ENCODE measurements at places on chromosomes 1 and 21.

DNA sequence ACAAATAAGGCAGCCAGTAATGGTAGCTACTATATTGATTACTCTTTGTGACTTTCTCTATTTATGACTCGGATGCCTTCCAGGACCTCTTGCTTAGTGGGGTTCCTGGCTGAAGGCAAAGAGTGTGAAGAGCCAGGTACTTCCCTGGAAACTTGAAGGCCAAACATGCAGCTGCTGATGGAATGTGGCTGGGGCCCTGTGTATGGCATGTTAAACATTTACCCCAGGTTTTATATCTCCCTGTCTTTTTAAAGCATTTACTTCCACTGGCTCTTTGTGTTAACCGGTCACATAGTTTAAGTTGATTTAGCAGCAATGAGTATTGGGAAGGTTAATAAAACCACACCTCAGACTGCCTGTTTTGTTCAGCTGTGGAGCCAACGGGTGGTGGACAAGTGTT, 45.7 kb upstream of the PAXBP1 start:
- no peak for DNase-seq

GRCh38 chr21:45279446-45280177, 8.1 kb downstream of the POFUT2 start:
- DNase-seq, result no peak

- DNase-seq, result no peak
Observed at GRCh38 chr21:42847051-42847707, 32.2 kb downstream of the WDR4 start.

- DNase-seq, result no peak
Observed at GRCh38 chr1:62308606-62309005, 10.6 kb downstream of the KANK4 start.

DNA sequence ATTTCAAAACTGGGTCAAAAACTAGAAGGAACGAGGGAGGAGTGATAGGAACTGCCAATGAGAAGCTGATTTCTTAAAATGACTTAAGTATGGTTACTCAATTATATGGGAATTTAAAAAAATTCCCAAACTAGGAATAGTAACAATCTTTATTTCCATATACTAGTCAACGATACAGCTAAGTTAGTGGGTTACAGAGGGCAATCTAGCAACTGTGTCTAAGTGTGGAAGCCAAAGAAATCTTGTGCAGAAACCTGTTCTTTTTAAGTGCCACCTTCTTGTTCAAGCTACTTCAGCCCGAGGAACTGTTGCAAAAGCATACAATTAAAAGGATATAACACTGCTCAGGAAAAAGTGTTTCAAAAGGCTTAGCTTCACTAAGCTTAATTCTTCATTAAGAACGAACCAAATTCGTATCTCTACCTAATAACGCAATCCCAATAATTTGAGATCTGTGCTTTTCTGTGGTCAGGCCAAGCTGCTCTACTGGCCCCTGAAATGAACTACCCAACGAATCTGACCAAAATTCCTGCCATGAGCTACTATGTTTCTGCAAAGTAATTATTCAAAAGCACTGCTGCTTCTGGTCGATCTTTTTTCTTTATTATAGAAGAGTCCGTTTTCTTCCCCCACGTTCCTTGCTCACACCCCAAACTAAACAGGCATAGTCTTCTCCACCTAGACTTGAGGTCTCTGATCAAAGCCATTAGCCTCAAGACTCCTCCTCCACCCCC, 1.8 kb downstream of the USP24 start:
- no peak for DNase-seq

Measured in stimulated activated CD4-positive, alpha-beta T cell treated with anti-CD3 and anti-CD28 coated beads, Interleukin-4, amount 100 ng/mL, for 24 hours (primary cell).